ENCODE measurements at places on chromosomes 13 and 19.

- no peak for DNase-seq
Measured at GRCh38 chr19:47716270-47716937, 3.2 kb downstream of the EHD2 start.

GRCh38 chr13:85717921-85718320, 81.3 kb downstream of the SLITRK6 start:
- no peak for DNase-seq

- DNase-seq: peak; percentile 44
Measured at GRCh38 chr19:3516675-3517207, 10.6 kb downstream of the FZR1 start.

GRCh38 chr13:48118030-48118429, 23.1 kb upstream of the MED4 start:
- DNase-seq: no peak

DNA sequence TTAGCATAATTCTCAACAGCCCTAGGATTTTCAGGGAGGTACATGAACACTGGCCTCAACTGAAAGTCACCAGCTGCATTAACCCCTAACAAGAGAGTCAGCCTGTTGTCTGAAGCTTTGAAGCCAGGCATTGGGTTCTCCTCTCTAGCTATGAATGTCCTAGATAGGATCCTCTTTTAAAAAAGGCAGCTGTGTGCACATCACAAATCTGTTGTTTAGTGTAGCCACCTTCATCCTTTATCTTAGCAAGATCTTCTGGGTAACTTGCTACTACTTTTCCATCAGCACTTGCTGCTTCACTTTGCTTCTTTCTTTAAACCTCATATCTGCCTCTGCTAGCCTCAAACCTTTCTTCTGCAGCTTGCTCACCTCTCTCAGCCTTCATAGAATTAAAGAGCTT, 1692.1 kb downstream of the EFNB2 start:
- DNase-seq: no peak

- no peak for DNase-seq
Measured at GRCh38 chr13:48477191-48477855, 55.6 kb downstream of the RCBTB2 start.

- no peak for DNase-seq
Measured at GRCh38 chr19:19744641-19745040, 11.7 kb upstream of the ZNF14 start.

GRCh38 chr13:90883592-90883991, 463.9 kb upstream of the MIR17HG start:
- DNase-seq: no peak

- DNase-seq: no peak
Measured at GRCh38 chr19:2053601-2054389, 2.8 kb upstream of the MKNK2 start.

GRCh38 chr19:45149129-45149528, 11.7 kb downstream of the NKPD1 start:
- no peak for DNase-seq

GRCh38 chr13:112141643-112142400, 74.9 kb downstream of the SOX1 start:
- DNase-seq: no peak

Data from NCI-H1105 treated with DMSO at 0.1 percent for 48 hours (cell line).